ENCODE measurements at places on chromosomes 16 and 17.

GRCh38 chr16:3401719-3402397 is 843 bp downstream of the ZNF174 start:
- DNase-seq, result no peak

GRCh38 chr17:18246880-18247612 is 11.5 kb downstream of the FLII start:
- no peak for DNase-seq

- DNase-seq, result no peak
These were observed 27.8 kb upstream of the MFSD6L start for GRCh38 chr17:8826808-8827435.

DNA sequence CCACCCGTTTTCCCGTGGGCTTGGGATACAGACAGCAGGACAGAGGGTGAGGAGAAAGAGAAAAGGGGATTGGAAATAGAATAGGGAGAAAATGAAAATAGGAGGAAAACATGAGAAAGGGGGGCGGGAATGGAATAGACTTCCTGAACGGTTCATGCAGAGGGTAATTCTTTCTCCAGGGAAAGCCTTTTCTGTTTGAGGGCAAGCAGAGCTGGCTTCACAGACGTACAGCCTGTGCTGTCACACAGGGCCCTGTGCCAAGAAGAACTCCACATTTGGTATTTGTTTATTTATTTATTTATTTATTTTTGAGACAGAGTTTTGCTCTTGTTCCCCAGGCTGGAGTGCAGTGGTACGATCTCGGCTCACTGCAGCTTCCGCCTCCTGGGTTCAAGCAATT is 12.0 kb downstream of the MILR1 start:
- DNase-seq, result no peak

DNA sequence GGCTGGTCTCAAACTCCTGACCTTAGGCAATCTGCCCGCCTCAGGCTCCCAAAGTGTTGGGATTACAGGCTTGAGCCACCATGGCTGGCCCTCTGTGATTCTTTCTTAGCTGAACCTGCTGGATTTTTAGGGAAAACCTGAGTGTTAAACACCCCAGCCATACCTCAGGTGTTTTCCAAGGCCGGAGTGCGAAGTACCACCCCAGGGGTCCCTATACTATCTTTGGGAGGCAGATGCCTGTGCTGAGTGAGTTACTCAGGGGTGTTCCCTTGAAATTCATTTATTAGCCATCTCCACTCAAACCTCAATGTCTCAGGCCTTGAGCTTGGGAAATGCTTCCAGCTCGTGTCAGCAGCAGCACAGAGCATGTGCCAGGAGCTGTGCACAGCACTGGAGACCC is 432.7 kb downstream of the SLC39A11 start:
- DNase-seq, result no peak

Data from Right ventricle myocardium inferior (tissue), 1 donor.